Stimulated activated naive CD4-positive, alpha-beta T cell treated with Interleukin-2 at 50 U/mL for 16 hours (primary cell): ENCODE measurements at places on chromosomes 6 and 20.

DNA sequence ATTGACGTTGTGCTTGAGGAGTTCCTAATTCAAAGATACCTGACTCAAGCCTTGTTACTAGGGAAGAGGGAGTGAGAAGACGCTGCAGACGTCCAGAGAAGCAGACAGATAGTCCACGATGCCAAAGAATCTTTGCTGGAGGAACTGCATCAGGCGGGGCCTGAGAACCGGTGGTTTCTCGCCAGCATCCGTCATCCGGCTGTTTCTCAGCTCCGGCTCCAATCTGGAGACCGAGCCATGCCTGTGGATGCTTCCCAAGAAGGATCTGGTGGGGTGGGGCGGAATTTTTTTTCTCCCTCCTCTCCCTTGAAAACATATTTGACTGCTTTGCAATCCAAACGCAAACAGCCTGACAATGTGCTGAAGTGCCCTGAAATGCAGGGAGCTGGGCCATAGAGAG lies 125.8 kb upstream of the SRSF6 start:
- DNase-seq = no peak

DNA sequence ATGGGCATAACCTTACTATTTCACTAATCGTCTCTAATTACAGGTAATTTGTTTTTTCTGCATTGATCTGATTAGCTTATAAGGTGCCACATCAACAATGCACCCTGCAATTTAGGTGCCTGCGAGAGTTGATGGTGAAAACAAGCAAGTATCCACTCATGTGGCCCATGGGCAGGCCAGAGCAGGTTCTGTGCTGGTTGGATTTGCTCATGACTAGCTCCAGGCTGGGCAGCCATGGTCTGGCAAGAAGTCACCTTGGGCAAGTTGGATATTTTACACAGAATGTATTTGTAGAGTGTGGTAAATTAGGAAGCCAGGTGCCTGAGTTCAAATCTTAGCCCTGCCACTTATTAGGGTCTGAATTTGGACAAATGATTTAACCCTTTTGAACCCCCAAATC lies 25.3 kb downstream of the RAB44 start:
- no peak for DNase-seq

- no peak for DNase-seq
These were observed 18.7 kb upstream of the TTPAL start for GRCh38 chr20:44457016-44457415.

DNA sequence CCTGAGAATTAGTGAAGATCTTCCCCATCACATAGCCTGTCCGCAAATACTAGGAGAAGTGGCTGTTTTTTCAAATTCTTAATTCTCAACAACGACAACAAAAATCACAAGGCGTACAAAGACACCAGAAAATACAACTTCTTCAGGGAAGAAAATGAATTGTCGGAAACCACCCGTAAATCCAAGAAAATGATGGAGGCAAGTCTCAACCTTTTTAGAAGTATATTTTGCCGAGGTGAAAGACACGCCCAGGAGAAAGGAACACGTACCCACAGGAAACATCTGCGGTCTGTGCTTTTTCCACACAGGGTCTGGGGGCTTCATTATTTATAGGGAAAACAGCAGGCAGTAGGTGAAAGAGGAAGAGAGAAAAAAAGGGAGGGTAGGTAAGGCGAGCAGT lies 223.9 kb upstream of the GGTLC1 start:
- no peak for DNase-seq

- DNase-seq = no peak
These were observed 831.0 kb downstream of the TFAP2A start for GRCh38 chr6:9583753-9584352.

- no peak for DNase-seq
These were observed 4.8 kb downstream of the BCAS1 start for GRCh38 chr20:54065601-54066038.

DNA sequence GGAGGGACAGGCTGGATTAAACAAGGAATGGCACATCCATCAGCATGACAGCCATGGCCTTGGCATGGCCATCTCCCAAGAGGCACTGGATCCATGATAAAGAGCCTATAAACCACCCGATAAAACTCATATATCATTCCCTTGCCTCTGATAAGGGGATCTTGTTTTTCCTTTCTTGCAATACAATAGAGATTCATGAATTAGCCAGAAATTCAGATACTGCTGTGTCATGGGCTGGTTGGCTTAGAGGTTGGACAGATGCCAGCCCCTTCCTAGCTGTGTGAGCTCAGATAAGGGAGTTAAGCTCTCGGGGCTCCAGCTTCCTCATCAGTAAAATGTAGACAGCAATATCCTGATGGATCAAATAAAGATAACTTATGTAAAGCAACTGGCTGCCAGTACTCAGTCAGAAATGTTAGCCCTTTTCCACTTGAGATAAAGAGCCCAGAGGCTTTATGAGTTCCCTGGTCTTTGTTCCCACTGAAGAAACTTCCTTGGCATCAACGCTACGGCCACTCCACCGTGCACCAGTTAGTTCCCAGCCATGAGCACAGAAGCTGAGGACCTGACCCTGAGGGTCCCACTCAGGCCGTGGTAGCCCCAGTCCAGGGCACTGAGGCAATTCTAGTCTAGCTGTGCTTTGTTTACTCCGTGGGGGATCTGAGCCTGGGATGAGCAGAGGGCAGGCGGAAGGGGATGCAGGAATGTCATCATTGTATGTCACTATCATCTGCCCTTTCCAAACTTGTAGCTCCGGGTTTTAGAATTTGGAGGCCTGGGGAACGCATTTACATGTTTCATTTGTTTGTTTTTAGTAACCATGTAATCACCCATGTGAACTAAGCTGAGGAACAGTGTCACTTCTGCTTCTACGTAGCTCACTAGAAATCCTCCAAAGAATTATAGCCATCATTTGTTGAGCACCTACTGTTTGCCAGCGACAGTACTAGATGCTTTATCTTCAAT lies 67.2 kb upstream of the TBC1D7 start:
- DNase-seq = no peak

DNA sequence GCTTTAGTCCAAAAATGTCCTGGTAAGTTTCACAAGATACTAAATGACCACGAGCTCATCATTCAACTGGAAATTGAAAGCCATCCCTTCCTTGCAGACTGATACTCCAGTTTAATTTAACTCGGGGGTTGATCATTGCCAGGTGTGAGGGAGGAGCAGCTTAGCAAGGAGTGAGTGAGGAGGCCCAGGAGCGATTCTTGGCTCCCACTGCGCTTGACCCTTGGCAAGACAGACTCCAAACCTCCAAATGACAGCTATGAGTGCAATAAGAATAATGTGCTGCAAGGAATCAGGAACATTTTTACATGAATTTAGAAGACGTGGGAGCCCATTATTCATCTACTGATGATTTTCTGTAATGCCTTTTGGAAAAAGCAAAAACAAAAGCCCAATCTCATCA lies 64.9 kb downstream of the LAMA4 start:
- DNase-seq = no peak

DNA sequence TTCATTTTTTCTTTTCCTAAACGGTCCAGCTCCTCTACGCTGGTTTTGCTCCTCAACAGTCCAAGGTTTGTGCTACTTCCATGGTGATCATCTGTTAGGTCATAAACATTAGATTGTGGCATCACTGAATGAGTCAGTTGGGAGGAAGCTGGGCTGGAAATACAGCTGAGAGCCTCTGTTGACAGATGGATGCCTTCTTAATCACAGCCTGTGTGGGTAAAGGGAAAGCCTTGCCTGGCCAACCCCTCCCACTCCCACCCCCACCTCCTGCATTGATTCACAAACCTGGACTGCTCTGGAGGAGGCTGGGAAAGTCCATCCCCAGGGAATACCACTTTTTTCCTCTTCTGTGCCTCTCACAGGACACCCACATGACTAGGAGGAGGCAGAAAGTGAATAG lies 180.6 kb upstream of the CCN2 start:
- no peak for DNase-seq

DNA sequence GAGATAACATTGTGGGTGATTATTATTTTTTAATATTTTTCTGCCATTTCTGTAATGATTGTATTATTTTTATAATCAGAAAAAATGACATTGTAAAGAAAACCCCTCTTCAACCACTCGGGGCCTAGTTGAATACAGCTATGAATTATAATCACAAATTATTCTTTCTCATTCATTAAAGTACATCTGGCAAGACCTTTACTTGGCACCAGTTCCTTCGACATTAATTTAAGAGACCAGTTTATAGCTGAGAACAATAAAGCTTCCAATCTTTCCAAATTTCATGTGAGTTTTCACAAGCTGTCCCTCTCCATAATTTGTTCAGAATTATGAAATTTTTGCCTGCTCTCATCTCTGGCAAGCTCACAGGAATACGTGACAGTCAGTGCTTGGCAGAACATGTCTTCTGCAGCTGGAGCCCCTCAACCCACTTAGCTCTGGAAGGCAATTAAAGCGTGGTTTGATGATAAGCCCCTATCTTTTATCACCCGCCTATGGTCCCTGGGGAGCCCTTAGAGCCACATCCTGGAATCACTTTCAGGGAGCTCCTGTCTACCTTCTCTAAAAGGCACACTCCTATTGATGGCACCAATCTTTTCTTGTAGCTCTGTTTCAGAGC lies 237.2 kb upstream of the PRND start:
- DNase-seq = no peak

DNA sequence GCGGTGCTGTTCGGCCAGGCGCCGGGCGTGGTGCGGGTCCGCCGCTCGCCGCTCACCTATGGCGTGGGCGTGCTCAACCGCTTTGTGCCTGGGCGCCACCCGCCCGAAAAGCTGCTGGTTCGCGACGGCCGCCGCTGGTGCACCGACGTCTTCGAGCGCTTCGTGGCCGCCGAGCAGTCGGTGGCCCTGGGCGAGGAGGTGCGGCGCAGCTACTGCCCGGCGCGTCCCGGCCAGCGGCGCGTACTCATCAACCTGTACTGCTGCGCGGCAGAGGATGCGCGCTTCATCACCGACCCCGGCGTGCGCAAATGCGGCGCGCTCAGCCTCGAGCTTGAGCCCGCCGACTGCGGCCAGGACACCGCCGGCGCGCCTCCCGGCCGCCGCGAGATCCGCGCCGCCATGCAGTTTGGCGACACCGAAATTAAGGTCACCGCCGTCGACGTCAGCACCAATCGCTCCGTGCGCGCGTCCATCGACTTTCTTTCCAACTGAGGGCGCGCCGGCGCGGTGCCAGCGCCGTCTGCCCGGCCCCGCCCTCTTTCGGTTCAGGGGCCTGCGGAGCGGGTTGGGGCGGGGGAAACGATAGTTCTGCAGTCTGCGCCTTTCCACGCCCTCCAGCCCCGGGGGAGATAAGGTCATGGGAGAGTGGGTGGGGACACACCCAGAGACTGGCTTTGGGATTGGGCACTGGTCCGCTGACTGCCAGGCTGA lies 15.7 kb downstream of the ADISSP start:
- DNase-seq = peak; percentile 61

GRCh38 chr6:138572885-138573284 lies 73.6 kb upstream of the NHSL1 start:
- no peak for DNase-seq
